ENCODE measurements at places on chromosomes 4 and X. TPM values are rescaled to one million over a fixed set of nuclear protein-coding genes. Genes with fewer than 3 reads are reported as not detected.

BLTP1 gene
- 23.3 TPM for total RNA-seq

UGT8 gene
- total RNA-seq, result 7.2 TPM

RTL9 gene
- total RNA-seq, result not detected

SSX2B gene
- total RNA-seq, result not detected

CCSER1 gene
- total RNA-seq, result 0.65 TPM

FGF2 gene
- total RNA-seq, result 10.9 TPM

Data from mesangial cell (primary cell).